Activated gamma-delta T cell treated with Interleukin-2 at 50 U/mL for 16 hours (primary cell): ENCODE measurements at places on chromosomes 4 and X.

DNA sequence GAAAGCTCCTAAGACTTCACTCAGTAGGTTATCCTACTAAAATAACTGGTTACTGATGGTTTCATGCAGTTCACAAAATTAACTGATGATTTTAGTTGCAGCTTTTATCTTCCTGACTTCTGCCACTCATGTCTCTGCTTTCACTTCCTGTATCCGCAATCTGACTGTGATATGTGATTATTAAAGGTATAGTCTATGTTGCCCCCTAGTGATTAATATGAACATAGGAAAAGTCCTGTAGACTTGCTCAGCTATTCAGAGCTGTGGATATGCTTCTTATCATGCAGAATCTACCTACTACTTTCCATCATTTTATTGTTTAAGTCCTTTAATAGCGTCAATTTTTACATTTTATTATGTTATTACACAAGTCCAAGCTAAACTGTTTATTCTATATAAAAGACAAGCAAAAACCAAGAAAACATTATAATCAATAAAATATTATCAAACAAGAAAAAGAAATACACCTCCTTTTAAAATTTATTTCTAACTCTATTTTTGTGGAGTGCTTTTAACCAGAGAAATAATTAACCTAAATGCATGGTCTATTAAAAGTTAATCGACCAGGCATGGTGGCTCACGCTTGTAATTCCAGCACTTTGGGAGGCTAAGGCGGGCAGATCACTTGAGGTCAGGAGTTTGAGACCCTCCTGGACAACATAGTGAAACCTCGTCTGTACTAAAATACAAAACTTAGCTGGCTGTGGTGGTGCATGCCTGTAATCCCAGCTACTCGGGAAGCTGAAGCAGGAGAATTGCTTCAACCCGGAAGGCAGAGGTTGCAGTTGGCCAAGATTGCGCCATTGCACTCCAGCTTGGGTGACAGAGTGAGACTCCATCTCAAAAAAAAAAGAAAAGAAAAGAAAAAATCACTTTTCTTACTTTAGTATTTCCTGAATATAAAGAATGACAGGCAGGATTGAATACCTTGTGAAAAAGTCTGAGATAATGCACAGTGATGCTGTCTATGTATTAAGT lies 40.4 kb upstream of the TLR2 start:
- DNase-seq: no peak

DNA sequence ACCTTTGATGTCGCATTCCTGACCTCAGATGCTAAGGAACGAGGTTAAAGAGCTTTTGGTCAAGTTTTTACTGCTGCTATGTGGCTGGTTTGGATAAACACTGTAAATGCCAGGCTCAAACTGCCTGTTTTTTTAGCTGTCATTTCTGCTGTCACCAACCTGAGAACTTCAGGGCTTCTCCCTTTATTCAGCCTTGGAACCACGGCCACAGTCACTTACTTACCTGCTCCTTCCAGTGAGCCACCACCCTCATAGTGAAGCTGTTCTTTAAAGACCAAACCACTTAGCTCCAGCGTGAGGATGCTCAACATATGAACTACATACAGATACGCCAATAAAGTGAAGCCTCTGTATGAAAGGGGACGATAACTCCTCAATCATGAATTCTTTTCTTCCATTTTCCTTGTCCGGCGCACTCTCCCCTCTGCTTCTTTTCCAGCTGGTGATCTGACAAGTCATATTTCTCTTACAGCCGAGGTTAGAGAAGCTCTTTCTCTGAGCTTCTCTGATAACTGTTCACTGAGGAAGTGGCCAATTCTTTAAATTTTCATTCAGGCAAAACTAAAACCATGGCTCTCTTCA lies 152.8 kb upstream of the ANK2 start:
- no peak for DNase-seq

DNA sequence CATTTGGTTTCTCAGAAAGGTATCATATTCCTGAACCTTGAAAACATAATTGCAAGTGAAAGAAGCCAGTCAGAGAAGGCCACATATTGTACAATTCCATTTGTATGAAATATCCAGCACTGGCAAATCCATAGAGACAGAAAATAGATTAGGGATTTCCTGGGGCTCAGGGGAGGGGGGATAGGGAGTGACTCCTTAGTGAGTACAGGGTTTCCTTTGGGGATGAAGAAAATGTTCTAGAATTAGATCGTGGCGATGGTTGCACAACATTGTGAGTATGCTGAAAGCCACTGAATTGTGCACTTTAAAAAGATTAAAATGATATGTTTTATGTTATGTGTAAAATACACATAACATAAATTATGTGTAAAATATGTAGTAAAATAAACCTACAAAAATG lies 10.3 kb downstream of the XPNPEP2 start:
- no peak for DNase-seq

- DNase-seq: no peak
These were observed 64.1 kb upstream of the NKX1-1 start for GRCh38 chr4:1470393-1470670.

DNA sequence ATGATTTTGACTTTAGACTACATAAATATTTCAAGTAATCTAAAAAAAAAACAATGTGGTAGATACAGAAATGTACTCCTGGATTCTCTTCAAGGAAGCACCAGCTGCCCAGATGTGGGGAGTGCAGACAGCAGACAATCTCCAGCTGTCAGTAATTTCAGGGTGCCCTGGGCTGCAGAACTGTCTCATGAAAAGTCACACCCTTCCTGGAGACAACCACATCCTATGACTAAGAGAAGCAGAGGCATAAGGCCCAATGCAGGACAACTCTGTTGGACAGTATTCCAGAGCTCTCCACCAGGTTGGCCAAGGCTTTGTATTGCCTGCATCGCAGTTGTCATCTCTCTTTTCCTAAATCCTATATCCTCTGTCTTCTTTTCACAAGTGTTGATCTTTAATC lies 34.4 kb upstream of the BLTP1 start:
- DNase-seq: peak; percentile 8
